Activated naive CD8-positive, alpha-beta T cell treated with anti-CD3 and anti-CD28 coated beads for 36 hours (primary cell): ENCODE measurements at places on chromosomes 12 and 14. TPM values are rescaled to one million over a fixed set of nuclear protein-coding genes. Genes with fewer than 3 reads are reported as not detected.

Gene ACSS3
- not detected for total RNA-seq

- peak; percentile 38 for DNase-seq
Observed at GRCh38 chr14:92577321-92577742, 63.8 kb downstream of the RIN3 start.

Gene ATL1
- 0.60 TPM for total RNA-seq

DNA sequence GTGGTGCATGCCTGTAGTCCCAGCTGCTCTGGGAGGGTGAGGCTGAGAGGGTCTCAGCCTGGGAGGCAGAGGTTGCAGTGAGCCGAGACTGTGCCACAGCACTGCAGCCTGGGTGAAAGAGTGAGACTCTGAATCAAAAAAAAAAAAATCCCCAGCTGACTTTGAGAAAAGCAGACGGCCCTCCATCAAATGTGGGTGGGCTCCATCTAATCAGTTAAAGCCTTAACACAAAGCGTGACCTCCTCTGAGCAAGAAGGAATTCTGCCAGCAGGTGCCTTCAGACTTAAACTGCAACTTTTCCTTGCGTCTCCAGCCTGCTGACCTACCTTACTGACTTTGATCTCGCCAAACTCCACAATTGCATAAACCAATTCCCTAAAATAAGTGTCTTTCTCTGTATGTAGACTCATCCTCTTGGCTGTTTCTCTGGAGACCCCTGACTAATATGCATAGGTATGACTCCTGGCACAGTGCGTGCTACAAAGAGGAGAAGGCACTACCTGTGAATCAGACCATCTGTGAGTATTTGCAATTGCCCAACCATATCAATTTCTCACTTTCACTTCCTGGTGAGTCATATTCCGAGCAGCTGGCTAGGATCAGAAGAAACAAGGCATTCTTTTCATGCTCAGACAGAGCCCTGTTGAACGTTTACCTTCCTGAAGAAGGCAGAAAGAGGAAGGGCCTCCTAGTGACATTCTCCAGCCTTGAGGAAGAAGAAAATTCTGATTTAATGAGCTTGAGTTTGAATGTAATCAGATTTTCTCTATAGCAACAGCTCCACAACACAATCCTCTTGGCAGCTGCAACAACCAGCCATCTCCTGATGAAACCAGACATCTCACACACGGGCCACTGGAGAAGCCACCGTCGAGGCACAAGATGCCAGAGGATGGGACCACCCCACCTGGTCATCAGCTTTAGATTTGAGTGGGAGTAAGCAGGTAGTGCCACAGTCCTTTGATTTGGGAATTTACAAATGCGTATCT is 54.3 kb downstream of the CLMN start:
- DNase-seq: peak; percentile 60

DNA sequence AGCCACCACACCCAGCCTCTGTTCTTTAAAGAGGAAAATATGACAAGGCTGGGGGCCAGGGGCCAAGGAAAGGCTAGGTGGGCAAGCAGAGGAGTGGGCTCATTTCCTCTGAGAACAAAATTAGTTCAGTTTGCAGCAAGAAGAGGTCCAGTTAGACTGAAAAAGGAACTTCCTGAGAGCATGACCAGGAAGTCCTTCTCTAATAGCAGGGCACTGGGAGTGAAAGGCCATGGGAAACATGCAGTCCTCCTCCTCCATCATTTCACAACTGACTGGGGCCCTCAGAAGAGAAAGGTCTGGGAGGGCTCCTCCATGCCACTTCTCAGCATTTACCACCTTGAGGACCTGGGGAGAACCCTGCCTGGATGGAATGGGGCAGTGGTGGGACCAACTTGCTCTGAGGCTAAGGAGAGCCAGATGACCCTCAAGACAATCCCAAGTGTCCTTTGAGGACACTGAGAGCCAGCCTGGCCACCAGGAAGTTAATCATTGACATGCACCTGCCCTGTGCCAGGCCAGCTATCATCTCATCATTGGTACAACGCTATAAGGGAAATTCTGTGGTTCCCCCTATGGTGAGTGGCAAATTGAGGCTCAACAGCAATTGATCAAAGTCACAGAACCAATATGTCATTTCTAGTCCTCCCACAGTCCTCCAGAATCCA is 2.0 kb downstream of the AQP2 start:
- DNase-seq: no peak

- DNase-seq: no peak
Observed at GRCh38 chr12:59004456-59004855, 84.2 kb upstream of the LRIG3 start.

DNA sequence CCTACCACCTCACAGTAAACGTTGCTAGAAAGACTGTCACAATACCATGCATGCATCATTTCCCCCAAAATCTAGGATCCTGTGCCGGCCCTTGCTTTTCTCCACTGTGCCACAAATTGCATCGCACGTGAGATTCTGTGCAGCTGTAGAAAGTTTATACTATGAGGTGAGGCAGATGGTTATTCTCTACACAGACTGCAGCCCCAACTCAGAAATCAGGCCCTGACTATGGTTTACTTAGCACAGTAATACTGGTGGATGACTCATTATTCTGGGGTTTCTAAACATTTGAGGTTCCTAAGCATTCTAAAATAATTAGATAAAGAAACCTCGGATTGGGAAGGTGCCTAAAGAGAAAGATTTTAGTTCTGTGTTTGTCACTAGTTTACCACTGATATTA is 163.8 kb upstream of the CCDC198 start:
- no peak for DNase-seq

Gene MFAP5
- not detected for total RNA-seq

GRCh38 chr12:39886106-39886505 is 219.8 kb downstream of the SLC2A13 start:
- DNase-seq: no peak

- no peak for DNase-seq
Observed at GRCh38 chr14:50768680-50769079, 62.3 kb downstream of the NIN start.
